ENCODE measurements at places on chromosomes 4 and X. TPM values are rescaled to one million over a fixed set of nuclear protein-coding genes. Genes with fewer than 3 reads are reported as not detected.
A peak's percentile ranks its signal among the peaks of the same experiment; 100 is the strongest.

GRCh38 chr4:45668128-45668527 is 455.7 kb downstream of the GABRG1 start:
- no peak for DNase-seq

Gene DCLK2
- 2.0 TPM for total RNA-seq

DNA sequence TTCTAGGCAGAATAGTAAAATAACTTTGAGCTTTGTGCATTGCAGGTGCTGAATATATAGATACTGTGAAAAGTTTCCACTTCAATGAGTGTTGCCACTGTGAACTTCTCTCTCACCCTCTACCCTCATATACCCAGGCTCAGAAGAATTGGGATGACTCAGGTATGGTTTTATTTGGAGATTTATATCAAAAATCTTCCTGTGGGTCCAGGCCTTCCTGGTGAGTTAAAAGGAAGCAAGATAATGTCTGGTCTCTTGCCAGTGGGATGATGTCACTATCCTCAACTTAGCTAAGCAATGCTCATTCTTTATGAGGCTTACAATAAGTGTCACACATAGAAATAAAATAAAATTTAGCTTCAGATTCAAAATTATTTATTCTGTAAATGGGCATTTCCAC is 153.3 kb upstream of the TENT5D start:
- DNase-seq: no peak

- DNase-seq: no peak
Measured at GRCh38 chrX:20664774-20665173, 398.1 kb upstream of the RPS6KA3 start.

Gene PAGE2
- total RNA-seq: not detected

Gene CFAP47
- total RNA-seq: not detected

DNA sequence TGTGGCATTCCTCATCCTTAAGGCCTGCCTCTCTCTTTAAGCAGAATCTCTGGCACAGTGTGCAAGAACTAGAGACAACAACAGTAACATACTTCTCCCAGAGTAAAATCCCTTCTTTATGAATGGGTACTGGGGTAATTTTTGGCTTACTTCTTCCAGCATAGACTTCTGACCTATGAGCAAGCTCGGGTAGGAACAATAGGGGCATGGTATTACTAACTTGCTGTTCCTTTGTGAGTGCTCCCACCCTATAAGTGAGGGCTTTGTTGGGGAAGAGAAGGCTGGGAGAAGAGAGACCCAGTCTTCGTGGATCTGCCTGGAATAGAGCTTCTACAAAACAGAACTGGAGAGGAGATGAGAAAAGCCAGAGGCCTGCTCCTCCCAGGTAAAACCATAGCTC is 30.2 kb downstream of the CLDN2 start:
- DNase-seq: no peak

- DNase-seq: no peak
Measured at GRCh38 chr4:98996765-98997068, 1.2 kb downstream of the METAP1 start.

DNA sequence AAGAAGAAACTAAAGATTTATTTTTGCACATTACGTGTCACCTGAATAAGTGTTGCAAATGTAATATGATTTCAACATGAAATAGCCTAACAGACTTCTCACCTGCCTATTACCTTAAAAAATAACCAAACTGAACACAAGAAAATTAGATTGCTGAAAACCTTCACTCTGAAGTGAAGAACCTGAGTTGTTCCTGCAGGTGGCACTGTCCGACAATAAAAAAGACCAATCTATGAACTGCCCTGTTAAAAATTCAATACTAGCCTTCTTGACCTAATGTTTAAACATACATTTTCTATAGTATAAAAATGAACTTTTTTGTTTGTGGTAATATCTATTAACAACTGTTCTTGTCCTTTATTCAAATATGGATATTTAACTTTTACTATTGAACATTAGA is 69.2 kb upstream of the PNPLA4 start:
- DNase-seq: peak; percentile 48

DNA sequence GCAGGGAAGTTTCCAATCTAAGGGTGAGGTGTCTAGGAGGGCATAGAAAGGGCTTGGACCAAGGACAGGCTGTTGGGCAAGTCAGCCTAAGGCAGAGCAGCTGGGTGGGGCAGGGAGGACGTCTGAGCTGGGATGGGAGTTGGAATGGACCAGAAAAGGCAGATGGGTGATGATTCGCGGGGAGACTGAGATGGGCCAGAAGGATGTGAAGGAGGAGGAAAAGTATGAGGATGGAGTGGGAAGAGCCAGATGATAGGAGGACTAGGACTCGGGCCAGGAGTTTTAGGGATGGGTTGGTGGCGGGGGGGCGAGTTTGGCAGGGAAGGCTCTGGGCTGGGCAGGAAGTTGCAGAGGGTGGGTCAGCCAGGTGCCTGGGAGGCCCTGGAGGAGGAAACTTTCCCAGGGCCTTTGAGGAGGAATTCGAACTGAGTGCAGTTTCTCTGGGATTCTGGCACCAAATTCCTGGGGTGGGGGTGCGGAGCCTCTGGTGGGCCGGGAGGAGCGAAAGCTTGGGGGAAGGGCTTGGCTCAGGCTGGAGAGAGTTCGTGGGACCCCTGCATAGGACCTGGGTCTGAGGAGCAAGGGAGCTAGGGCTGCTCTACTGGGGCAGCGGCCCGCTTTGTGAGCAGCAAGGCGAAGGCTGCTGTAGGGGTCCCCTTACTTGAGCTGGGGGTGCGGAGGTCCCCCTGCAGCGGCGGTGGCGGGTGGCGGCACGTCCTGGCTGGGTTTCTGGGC is 8.7 kb upstream of the TIMP1 start:
- DNase-seq: no peak

GRCh38 chr4:104719539-104720230 is 225.0 kb upstream of the CXXC4 start:
- no peak for DNase-seq

Gene LONRF3
- 25.2 TPM for total RNA-seq

Gene CCKAR
- not detected for total RNA-seq

GRCh38 chrX:77446029-77446585 is 1.1 kb upstream of the FGF16 start:
- DNase-seq: peak; percentile 88

DNA sequence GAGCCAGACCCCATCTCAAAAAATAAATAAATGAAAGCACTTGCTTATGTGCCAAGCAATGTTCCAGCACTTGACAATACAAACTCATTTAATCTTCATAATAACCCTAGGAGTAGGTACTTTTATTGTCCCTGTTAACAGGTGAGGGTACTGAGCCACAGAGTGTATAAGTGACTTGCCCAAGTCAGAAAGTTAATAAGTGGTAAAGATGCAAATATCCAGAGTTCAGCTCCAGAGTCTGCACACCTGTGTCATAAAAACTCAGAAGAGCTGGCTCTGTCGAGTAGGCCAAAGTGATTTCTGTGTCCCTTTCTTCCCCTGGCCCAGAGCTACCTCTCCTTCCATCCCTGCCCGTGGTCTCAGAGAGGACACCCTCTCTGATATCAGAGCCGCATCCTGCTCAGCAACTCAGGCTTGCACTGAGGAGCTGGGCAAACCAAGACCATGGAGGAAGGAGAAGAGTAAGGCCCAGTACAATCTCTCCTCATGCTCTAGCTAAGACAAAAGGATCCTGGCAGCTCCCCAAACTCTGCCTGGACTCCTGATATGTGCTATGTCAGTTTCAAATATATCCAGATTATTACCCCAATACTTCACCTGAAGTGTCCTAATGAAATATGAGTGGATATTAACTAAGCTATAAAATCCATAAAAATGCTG is 136.3 kb downstream of the HS6ST2 start:
- DNase-seq: no peak

Gene BBS12
- 6.0 TPM for total RNA-seq

DNA sequence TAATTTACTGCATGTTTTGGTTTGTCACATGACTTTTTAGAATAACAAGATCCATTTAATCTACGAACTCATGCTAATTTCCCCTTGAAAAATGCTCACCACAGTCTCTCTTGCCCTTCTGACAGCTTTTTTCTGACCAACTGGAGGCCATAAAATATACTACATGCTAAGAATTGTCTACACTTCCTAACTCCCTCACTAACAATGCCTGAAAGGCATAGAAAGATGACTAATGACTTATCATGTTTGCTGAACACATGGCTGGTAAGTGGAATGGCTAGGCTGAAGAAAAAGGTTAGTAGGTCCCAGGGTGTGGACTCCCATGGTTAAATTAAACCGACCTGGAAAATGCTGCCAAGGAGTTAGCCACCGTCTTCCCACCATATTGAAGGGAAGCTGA is 309.9 kb downstream of the SPOCK3 start:
- no peak for DNase-seq

- DNase-seq: no peak
Measured at GRCh38 chr4:140811429-140811828, 55.2 kb upstream of the TBC1D9 start.

GRCh38 chrX:16130707-16131106 is 7.3 kb downstream of the GRPR start:
- no peak for DNase-seq

GRCh38 chr4:188016754-188017153 is 21.2 kb downstream of the ZFP42 start:
- DNase-seq: no peak

GRCh38 chrX:3184176-3184930 is 143.1 kb downstream of the ARSF start:
- DNase-seq: no peak

GRCh38 chr4:120865985-120866384 is 56.5 kb downstream of the PRDM5 start:
- no peak for DNase-seq
